ENCODE measurements at places on chromosomes 5 and 9.
A peak's percentile ranks its signal among the peaks of the same experiment; 100 is the strongest.

- peak; percentile 14 for DNase-seq
Measured at GRCh38 chr5:164672931-164673694, 1167.7 kb downstream of the MAT2B start.

DNA sequence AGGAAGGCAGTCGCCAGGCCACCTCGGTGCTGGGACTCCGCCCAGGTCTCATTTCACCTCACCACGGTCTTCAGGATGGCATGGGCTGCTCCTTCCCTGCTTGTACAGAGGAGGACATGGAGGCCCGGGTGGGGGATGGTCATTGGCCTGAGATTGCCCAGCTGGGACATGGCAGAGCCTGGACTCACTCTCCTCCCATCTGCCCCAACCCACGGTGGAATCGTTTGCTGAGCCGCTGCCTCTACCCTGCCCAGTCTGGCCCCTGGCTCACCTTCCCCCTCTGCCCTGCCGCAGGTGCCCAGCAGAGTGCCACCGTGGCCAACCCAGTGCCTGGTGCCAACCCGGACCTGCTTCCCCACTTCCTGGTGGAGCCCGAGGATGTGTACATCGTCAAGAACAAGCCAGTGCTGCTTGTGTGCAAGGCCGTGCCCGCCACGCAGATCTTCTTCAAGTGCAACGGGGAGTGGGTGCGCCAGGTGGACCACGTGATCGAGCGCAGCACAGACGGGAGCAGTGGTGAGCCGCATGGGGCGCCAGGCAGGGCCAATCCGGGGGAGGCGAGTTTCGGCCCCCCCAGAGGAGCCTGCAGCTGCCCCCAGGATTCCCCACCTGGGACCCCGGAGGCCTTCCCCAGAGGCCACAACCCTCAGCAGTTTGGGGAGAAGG lies 36.7 kb downstream of the HK3 start:
- DNase-seq = no peak

GRCh38 chr9:110048403-110048975 lies 159.5 kb downstream of the C9orf152 start:
- peak; percentile 84 for DNase-seq

DNA sequence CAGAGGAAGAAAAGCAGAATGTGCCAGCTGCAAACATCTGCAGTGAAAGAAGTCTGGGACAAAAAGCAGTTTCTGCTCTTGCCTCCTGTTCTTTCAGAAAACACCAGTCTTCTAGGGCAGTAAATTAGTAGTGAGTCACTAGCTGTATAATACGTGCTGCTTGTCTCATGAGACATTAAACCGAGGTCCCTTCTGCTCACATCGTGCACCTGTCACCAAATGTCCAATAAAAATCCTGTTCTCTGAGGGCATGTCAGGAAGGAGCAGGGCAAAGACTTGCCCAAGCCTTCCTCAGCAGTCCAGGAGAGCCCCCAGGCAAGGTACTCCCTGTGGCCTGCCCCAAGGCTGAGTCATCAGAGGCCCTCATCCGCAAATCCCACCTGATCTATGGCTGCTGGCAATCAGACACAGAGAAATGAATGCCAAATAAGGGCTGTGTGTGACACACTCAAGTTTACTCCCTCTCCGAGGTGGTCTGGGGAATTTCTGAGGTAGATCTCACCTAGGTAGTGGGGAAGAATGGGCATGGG lies 255.3 kb upstream of the SMARCA2 start:
- DNase-seq = no peak

DNA sequence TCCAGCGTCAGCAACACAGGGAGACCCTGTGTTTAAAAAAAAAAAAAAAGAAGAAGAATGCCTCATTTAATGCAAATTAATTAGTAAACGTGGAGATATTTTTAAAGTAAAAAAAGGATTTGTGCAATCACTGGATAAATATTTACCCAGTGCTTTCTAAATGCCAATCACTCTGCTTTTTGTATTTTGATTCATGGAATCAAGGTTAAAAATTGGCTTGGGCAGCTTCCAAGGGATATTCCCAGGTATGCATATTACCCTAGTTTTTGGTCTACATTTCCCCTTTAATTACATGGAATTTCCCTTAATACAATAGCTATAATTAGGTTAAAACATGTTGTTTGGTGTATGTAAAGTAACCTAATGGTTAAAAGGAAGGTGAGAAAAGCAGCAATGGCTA lies 31.4 kb upstream of the PDZD2 start:
- no peak for DNase-seq

- peak; percentile 50 for DNase-seq
Measured at GRCh38 chr9:36486933-36487481, 85.7 kb upstream of the MELK start.

- DNase-seq = no peak
Measured at GRCh38 chr9:31089549-31090221, 1294.8 kb upstream of the ACO1 start.

DNA sequence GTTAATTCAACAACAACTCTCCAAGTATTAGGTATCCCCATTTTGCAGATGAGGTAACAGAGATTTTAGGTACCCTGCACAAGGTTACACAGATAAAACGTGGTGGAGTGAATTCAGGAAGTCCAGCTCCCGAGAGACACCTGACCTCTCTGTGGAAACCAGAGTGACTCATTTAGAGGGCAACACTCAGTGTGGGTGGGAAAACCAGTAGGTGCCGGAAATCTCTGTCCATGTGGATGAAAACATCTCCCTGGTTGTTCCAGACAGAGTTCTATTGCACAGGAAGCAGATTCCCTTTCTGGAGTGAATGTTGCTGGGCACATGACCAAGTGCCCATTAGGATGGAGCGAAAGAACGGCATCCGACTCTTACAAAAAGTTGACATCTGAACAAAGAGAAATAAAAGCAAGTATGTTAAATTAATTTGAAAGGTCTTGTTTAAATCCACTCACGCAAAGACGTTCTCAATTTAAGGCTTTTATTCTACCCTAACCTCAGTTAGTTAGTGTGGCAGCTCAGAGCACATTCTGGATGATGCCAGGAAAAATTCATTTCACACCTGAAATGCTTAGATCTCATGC lies 391.9 kb upstream of the WWC1 start:
- no peak for DNase-seq

GRCh38 chr5:60410427-60410826 lies 289.5 kb downstream of the DEPDC1B start:
- no peak for DNase-seq

DNA sequence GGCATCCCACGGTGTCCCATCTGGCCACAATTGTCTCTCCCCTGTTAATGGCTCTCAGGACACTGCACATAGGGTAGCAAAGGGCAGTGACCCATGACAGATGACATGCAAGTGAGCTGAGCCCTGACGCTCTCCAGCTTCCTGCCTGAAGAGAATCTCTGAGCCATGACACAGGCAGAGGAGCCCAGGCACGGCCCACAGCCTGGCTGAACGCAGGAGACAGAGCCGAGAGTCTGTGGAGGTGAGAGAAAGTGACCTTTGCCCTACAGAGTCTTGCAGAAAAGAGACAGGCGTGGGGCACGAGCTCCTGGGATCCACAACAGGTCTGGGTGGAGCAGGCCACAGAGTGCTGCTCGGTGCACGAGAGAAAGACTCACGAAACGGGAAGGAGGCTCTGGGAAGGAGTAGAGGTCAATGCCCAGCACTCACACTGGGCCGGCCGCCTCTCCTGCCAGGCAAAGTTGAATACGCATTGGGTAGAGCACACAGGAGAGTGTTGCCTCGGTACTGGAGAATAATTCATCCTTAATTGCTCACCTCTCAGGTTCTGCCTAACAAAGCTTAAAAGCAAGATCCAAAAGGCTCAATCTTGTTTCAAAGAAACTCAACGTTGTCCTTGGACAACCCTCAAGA lies 90.3 kb downstream of the MRPL36 start:
- no peak for DNase-seq

GRCh38 chr9:126942399-126942798 lies 27.8 kb downstream of the RALGPS1 start:
- DNase-seq = no peak

GRCh38 chr9:129383561-129384490 lies 205.8 kb upstream of the IER5L start:
- no peak for DNase-seq

DNA sequence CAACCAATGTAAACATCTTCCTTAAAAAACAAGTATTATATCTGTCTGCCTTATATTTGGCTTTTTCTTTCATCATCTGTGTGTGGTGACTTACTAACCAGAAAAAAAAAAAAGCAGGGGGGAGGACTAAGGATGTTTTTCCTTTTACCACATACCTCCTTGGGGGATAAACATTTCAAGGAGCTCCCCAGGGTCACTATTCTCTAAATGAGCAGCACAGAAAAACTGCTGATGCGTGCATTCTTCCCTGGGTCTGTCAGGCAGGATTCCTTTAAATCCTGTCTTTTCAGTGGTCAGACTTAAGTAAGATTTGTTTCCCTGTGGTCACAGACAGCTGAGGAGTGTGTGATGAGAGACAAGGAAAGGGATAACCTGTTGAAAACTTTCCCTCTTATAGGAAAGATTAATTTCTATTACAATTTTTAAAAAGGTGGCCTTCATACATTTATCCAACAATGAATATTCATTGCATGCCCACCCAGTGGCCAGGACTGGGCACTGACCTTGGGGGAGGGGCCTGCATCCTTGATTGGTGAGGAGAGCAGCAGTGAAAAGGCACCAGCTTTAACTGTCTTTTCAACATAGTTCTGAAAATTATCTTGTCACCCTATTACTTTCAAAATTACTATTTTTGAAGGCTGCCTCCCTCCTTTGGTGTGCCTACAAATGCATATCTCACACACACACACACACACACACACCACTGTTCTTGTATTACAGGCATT lies 123.1 kb downstream of the TLE4 start:
- DNase-seq = no peak

- DNase-seq = no peak
Measured at GRCh38 chr5:123610209-123610608, 98.2 kb downstream of the CSNK1G3 start.

DNA sequence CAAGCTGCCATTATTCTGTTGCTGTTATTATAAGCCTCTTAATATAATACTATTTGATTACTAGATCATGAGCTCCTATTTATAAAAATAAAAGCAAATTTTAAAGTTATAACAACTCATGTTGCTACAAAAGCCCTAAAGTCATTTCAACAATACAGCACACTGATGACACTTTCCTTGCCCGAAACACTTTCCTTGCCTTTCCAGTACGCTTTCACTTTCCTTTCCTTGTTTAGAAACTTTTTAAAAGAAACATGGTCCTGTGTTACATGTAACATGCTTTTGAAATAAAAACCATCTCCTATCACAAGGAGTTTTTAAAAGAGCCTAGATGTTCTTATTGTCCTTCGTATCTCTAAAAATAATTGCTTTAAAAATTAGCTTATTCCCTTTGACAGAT lies 688.4 kb downstream of the PTPRD start:
- no peak for DNase-seq

GRCh38 chr5:131952301-131952857 lies 6.9 kb upstream of the MEIKIN start:
- no peak for DNase-seq

GRCh38 chr5:118156181-118156580 lies 832.2 kb downstream of the DTWD2 start:
- DNase-seq = no peak

DNA sequence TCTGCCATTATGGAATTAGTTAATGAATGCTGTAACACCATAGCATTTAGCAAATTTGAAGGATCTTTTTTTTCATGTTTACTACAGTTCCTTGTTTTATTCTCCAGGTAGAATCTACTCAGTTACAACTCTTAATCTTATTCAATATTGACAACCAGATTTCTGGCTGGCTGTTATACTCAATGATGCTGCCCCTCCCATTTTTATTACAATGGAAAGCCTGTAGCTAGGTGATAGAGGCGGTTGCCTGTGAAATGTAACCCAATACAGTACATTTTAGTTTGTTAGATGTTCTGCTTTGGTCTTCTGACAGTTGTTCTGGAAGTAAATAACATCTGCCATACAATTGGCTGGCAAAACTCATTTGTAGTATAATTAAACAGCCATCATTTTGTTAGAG lies 294.2 kb downstream of the DMRTA1 start:
- no peak for DNase-seq

DNA sequence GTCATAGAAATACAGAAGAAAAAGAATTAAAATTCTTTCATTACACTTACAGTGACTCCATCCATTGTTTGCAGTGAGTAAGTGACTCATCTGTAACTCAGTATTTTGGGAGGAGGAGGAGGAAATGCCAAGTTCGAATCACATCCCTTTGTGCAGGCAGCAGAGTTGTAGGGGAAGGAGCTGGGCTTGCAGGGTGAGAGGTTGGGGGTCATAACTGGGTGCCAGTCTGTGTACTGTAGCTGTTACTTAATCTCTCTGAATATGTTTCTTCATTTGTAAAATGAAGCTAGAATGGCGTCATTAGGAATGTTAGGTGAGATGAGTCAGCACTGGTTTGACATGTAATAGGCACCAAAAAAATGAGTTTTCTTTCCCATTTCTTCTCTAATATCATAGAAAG lies 235.7 kb upstream of the ADAMTSL1 start:
- no peak for DNase-seq

GRCh38 chr9:21348430-21348970 lies 2.2 kb downstream of the IFNA6 start:
- DNase-seq = no peak

GRCh38 chr9:124000161-124000783 lies 11.3 kb upstream of the LHX2 start:
- peak; percentile 11 for DNase-seq

DNA sequence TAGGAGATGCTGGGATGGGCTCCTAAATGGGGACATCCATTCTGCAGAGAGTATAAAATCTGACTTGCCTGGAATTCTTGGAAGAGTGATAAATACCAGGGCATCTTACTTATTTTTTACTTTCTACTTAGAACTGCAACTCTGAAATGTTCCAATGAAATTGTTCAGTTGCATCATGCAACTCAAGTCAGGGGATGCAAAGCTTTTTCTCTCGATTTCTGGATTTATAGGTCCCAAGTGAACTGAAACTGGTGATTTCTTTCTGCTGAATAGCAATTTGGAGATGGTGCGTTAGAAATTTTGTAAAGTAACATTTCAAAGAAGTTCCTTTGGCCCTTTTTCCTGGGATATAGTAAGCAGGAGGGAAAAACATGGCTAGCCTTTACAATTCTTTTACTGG lies 238.4 kb upstream of the CD180 start:
- DNase-seq = no peak

DNA sequence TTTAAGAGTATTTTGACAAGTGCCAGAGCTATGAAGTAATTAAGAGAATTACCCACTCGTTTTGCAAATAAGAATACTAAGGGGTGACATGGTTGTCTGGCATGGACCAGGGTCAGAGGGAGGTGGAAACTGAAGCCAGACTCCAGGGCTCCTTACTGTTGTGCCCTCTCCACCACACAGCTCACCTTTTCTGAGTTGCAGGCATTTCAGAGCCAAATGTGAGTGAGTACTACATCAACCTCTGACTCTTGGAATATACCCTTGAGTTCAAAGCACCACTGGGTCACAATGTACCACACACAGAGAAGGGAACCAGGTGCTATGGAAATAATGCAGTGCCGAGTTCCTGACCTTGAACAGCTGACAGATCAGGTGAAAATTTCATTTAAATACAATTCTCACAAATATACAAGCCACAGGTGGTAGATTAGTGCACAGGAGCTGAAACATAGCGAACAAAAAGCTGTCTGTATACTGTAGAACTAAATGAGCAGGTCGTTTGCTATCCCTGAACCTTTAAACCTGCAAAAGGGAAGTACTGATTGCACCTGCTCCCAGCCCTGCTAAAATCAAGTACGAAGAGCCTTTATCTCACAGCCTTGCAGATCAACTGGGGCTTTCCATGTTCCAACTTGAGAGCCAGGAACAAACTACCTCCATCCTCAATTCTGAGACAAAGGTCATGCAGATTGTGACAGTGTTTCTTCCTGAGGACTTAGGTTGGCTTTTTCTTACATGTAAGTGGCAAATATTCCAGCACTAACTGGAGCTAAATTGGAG lies 57.0 kb downstream of the GOLM1 start:
- no peak for DNase-seq

- DNase-seq = peak; percentile 80
Measured at GRCh38 chr9:12880406-12881015, 105.7 kb downstream of the LURAP1L start.

- no peak for DNase-seq
Measured at GRCh38 chr5:68354315-68354714, 138.8 kb downstream of the PIK3R1 start.
